ENCODE measurements at places on chromosomes 1 and 21.

DNA sequence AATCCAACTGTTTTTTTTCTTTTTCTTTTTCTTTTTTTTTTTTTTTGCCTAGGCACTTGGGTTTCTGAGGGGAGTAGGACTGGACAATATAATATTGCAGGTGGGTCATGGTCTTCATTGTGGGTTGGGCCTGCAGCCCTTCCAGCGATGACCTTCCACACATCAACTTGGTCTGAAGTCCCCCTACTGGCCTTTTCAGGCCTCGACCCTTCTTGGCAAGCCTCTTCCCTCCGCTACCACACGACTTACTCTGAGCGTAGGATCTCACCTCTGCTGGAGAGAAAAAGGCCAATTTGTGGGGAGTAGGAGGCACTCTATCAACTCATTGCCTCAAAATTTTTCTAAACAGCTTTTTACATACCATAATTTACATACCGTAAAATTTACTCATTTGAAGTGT lies 51.1 kb upstream of the GRIK3 start:
- DNase-seq, result no peak

DNA sequence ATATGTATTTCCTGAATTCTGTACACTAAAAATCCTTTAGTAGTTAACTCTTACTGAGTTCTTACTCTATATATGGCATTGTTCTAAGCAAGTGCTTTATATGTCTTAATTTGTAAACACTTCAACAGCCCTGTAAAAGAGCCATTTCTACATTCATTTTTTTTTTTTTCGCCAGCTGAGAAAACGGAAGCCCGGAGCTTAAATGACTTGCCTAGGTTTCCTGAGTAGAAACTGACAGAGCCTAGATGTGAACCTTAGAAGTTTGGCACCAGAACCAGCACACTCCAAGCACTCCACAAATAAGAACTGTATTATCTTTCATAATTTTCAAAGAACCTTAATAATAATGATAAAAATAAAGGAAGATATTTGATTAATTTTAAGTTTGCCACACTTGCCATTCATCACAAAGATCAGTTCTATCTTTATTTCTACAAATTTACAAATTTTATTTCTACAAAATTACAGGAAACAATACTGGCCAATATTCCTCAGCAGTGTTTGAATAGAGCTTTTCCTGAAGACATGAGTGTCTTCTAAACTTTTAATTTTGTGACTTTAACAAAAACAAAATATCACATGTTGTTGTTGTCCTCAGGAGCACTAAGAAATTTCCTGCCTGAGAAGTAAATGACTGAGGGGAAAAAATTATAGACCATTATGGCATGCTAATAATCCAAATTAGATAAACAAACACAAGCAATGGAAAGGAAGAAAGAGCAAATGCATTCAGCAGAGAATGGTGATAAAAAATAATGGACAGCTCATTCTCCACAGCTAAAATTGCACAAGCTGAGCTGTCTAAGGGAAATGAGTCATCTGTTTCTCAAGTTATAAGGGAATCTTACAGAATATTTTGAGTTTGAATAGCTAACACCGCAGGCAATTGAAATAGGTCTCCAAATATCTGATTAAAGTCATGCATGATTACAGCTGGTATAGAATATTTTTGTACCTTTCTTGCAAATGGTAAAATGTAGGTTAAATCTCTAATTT lies 71.2 kb downstream of the DPYD start:
- peak; percentile 43 for DNase-seq

GRCh38 chr1:167488786-167489185 lies 29.5 kb downstream of the CD247 start:
- no peak for DNase-seq

DNA sequence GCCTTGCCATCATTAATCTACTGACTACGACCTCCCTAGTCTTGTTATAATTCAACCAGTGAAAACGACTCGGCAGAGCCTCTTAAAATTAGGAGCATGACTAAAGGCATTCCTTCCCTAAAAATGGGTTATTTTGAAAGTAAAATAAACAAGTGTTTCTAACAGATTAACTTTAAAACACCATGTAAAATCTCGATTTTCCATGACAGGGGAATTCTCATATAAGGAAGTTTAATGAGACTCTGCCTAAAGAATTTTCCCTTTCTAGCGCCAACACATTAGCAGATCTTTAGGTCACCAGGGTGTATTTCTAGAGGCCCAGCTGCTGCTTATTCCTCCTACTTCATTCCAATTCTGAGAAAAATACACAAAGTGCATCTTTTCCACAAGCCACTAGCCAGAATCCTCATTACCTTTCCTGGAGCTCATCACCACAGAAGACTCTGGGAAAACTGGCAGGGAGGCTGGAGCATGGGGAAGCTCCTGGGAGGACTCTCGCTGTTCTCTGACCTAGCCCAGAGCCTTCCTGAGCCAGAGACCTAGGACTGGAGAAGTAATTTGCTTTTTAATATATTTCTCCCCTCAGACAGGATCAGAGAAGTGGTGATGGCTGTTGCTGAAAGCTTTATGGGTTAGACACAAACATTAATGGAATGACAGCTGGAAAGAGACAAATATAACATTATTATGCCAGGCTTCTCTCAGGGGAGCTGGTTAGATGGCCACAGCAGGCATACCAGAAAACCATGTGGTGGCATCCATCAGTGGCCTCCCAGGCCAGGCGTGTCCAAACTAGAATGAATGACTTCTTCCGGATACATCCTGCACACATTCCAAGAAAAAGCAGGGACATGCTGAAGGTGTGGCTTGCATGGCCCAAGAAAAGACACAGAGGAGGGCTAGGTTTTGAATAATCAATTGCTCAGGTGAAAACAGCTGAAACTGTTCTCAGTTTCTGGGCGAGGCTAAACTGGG lies 63.6 kb upstream of the CTTNBP2NL start:
- DNase-seq, result no peak

- no peak for DNase-seq
Measured at GRCh38 chr1:97137862-97138514, 416.4 kb downstream of the PTBP2 start.

DNA sequence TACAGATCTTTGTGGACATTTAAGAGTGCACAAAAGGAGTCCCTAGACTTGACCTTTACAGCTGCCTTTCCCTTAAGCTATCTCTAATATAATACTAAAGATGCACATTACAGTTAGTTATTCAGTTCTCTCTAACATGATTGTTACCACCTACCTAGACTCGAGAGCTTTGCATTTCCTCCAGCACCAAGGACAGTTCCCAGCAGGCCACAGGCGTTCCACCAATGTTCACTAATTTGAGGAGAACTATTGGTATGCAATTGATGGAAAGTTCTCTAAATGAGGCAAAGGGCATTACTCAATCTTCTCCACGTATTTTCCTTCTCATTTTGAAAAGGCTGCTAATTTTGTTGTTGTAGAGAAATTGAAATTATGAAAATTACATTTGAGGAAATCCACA lies 5.4 kb upstream of the NTNG1 start:
- DNase-seq, result peak; percentile 11

DNA sequence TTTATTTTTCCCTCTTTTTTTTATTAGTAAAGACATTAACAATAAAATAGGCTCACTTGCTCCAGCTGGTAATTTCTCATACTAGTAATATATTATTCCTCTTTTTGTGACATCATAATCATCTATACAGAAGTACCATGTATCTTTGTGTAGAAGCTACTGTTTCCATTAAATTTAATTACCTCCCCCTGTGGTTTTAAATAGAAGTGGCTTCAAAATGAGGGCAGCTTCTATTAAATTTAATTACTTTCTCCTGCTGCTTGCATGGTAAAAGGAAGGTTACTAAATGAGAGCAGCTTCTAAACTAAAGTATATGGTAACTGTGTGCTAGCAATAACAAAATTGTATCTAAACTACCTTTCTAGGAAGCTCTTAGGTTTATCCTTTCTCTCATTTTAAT lies 94.0 kb downstream of the DPYD start:
- DNase-seq, result no peak

- no peak for DNase-seq
Measured at GRCh38 chr1:18784482-18784831, 75.0 kb downstream of the TAS1R2 start.

- no peak for DNase-seq
Measured at GRCh38 chr1:24905355-24905978, 24.6 kb downstream of the RUNX3 start.

GRCh38 chr1:206753141-206753540 lies 17.4 kb upstream of the IL19 start:
- no peak for DNase-seq

DNA sequence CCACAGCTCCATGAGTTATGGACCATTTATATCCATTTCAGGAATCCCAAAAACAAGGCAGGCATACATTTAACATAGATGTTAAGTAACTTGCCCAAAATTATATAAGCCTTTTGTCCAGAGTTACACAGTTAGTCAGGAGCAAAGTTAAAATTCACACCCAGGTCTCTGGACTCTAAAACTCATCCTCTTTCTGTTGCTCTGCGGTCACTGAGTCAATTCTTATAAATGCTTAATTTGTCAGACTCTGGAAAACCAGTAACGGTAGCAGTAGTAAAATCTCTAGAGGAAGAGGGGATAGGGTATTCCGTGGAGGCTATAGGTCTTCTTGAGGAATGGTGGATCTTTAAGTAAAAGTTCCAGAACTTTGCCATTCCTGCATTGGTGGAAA lies 223.6 kb upstream of the JUN start:
- DNase-seq, result no peak

- DNase-seq, result no peak
Measured at GRCh38 chr21:32765058-32765457, 6.5 kb downstream of the PAXBP1 start.

GRCh38 chr1:56563568-56563967 lies 15.8 kb downstream of the PLPP3 start:
- DNase-seq, result no peak

GRCh38 chr1:205258719-205259118 lies 31.0 kb downstream of the TMCC2 start:
- DNase-seq, result no peak

DNA sequence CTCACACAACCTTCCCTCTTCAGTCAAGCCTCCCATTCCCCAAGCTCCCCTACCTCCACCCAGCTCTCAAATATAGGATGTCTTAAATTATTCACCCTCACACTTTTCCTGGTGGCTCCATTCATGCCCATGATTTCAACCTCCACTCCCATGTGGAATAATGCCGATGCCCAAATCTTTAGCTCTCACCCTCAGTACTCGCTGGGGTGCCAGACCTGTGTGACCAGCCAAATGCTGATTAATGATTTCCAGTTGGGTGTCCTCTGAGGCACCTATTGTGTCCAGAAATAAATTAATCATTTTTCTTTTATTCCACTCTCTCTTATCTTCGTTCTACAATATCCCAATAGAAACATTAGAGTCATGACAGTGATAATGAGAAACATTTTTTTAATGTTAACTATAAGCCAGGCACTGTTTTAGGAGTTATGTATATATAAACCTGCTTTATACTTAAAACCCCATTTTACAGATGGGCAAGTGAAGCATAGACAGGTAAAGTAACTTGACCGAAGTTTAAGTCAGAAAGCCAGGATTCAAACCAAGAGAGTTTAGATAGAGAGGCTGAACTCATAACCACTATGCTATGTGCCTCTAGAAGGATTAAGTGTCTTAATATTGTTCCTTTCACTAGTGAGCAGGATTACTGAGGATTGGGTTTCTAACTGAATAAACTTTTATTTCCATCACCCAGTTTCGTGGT lies 209.7 kb downstream of the DUSP10 start:
- no peak for DNase-seq

DNA sequence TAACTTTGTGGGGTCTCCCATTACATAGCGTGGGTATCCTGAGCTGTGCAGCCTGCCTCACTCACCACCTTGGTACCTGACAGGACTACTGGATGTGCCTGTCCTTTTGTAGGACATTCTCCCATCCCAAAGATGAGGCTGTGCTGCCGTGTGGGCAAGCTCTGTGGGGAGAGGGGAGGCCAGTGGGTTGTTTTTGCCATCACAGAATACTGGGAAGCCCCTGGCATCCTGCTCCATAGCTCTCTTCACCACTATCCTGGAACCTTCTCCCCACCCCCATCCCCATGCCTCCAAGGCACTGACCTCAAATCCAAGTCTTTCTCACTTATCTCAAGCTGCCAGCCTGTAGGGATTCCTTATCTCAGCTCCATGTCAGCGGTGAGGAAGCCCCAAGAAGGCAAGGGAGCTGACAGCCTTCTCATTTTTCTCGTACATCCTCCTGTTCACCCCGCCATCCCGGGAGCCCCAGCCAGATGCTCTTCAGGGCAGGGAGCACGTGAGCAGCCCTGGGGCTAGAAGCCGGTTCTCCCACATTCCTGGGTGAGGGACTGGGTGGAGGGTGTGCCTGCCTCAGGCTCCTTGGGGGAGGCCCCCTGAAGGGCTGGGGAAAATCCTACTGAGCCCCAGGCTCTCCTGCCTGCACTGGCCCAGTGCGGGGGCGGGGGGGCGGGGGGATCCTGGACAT lies 2.4 kb upstream of the ELF3 start:
- no peak for DNase-seq

GRCh38 chr1:92882819-92883218 lies 51.0 kb downstream of the RPL5 start:
- DNase-seq, result no peak

DNA sequence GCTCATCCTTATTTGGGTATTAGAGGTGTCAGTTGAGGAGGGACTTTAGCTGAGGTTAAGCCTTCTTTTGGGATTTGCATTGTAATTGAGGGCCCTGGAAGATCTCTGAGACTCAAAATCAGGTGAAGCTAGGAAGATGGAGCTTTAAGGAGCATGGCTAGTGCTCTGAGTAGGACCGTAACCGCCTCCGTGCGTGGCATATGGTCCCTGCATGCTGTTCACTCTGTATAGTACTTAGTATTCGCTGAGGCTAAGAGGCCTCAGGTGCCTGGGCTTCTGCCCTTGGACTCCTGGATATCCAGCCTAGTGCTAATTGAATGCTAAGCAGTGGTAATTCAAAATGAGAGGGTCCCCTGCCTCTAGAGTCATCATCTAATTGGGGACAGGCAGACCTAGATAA lies 22.5 kb downstream of the NSUN4 start:
- no peak for DNase-seq

GRCh38 chr1:94281361-94282142 lies 44.2 kb upstream of the ARHGAP29 start:
- no peak for DNase-seq

GRCh38 chr1:18010408-18010807 lies 97.2 kb upstream of the IGSF21 start:
- DNase-seq, result no peak

GRCh38 chr1:39127513-39127912 lies 77.0 kb upstream of the MACF1 start:
- DNase-seq, result no peak

DNA sequence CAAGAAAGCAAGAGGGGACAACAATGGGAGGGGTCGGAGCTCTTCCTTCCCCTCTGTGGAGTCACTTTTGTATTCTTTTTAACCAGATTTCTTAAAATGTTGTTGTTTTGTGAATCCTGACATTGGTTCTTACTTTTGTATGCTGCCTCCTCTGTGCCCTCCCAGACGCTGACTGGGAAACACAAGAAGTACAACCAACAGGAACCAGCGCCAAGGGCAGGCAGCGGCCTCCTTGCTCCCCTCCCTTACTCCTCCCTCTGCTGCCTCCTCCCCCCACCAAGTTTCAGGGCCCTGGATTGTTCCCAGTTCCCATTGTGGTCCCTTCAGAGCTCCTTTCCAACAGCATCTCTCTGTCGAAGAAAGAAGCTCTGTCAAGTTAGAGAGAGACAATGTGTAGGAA lies 111.1 kb downstream of the BRINP2 start:
- no peak for DNase-seq

- DNase-seq, result peak; percentile 33
Measured at GRCh38 chr1:9784508-9785133, 39.1 kb downstream of the CLSTN1 start.

- no peak for DNase-seq
Measured at GRCh38 chr1:71414179-71414578, 333.3 kb upstream of the ZRANB2 start.

GRCh38 chr1:155379180-155379579 lies 58.5 kb downstream of the RUSC1 start:
- DNase-seq, result no peak

- no peak for DNase-seq
Measured at GRCh38 chr21:34540206-34540605, 28.2 kb upstream of the KCNE1 start.
